ENCODE measurements at places on chromosomes 11 and 22.

- DNase-seq, result no peak
Measured at GRCh38 chr11:112593440-112593839, 332.8 kb upstream of the PLET1 start.

GRCh38 chr22:43999378-43999777, 24.7 kb upstream of the PARVB start:
- DNase-seq, result no peak

GRCh38 chr11:43925932-43926505, 16.4 kb upstream of the C11orf96 start:
- no peak for DNase-seq

- DNase-seq, result no peak
Measured at GRCh38 chr22:16965083-16965482, 42.9 kb downstream of the GAB4 start.

DNA sequence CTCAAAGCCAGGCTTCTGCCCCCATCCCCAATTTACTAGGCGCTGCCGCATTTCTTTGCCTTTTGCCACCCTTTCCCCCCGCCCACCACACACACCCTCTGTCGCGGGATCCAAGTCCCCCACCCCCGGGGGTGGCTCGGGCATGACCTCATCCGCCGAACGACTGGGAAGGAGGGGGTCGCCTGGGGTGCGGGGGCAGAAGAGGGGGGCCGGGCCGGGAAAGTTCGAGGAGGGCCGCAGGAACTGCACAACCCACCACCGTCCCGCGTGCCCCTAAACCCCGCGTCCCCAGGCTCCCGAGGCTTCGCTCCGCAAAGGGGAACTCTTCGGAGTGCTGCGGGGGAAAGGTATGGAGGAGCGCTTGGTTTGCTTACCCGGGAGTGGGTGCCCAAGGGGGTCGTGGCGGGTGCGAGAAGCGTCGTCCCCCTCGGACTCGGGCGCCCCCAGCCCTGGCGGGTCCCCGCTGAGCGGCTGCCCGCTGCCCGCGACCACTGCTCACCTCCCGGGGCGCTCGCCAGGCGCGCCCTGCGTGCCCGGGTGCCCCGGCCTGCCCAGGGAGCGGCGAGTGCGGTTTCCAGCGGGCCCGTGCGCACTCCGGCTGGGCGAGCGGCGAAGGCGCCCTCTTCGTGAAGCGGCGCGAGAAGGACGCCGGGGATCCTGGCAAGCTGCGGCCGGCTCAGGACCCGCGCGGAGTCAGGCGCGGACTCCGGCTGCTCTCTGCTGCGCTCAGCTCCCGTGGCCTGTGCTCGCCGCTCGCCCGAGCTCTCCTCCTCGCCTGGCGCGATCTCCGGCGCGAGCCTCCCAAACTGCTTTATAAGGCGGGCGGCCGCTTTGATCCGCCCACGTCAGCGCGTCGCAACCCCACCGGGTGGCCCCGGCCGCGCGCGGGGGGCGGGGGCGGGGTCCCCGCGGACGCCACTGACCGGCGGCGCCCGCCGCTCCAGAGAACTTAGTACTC, 4.0 kb upstream of the WNT11 start:
- DNase-seq, result peak; percentile 43

DNA sequence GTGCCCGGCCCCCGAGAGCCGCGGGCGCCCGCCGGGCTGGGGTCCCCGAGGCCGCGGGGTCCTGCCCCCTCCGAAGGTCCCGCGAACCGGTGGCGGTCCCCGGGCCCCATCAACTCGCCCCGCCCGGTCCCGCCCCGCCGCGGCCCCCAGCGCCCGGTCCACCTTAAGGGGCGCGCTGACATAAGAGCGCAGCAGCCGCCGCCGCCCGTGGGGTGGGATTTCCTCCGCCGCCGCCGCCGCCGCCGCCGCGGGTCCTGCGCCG, at the start of gene ZDHHC8:
ZDHHC8 (plus strand) TSS at position 208 of the 262 bp plus-strand sequence. CDS start 144 bp downstream, outside the sequence.
- peak; percentile 32 for DNase-seq

DNA sequence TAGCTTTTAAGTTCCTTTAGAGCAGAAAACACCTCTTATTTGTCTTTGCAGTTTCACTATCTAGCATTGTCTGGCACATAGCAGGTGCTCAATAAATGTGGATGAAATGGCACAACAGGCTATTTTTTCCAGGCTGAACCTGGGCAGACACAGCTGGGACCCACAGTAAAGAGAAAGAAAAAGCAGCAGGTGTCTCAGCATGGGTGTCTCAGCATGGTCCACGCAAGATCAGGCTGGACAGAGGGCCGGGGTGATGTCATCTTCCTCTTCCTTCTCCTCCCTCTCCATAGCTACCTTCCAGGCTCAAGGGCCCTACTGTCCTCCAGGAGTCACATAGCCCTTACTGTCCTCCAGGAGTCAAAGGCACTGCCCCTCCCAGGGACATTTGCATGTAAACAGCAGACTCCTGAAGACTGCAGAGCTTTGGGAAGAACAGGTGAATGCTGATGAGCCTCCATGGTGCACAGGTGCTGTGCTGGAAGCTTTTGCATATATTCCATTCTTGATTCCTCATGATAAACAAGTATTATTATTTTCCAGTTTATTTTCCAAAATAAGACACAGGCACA, 65.2 kb downstream of the DSCAML1 start:
- no peak for DNase-seq

GRCh38 chr11:14255238-14255534, 103.8 kb downstream of the RRAS2 start:
- no peak for DNase-seq

GRCh38 chr22:28983190-28983589, 78.4 kb downstream of the C22orf31 start:
- DNase-seq, result no peak

DNA sequence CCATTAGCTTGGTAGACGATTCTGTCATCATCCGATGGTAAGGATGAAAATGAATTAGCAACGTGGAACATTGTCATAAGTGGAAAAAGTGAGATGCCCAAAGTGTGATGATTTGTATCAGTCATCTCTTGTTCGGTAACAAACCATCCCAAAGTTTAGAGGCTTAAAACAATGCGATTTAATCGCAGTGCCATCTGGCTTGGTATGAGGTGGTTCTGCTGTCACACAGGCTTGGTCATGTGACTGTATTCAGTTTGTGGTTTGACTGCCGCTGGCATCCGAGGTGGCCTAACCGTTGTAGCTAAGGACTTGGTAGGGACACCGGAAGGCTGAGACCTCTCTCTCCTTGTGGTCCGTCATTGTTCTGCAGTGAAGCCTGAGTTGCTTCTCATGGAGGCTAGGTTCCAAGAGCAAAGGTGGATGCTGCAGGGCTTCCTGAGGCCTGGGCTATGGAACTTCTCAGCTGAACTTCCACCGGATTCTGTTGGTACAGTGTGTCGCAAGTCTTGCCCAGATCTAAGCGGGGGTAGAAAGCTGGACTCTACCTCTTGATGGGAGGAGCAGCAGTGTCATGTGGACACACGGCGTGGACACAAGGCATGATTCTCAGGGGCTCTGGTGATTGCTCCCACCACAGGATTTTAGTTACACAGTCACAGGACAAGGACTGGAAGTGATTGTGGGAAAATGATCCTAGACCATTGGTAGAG, 36.3 kb downstream of the BCR start:
- DNase-seq, result peak; percentile 52

GRCh38 chr11:66933531-66933930, 24.7 kb downstream of the PC start:
- no peak for DNase-seq

DNA sequence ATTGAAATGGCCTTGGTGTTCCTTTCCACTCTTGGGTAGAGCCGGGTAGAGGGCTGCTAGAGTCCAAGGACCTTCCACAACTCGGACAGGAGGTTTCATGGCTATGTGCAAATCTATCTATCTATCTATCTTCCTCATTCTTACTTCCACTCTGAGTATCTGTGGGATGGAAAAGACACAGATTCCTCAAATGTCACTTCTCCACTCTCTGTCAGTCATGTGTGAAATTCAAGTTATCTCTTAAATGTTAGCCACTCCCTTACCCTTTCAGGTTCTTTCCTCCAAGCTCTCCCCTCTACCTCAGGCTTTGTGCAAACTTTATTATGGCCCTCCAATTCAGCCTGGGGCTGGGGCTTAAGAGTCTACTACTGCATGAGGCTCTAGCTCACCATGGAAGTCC, 84.3 kb downstream of the GDPD4 start:
- no peak for DNase-seq

- no peak for DNase-seq
Measured at GRCh38 chr22:49776891-49777290, 50.8 kb downstream of the BRD1 start.

- no peak for DNase-seq
Measured at GRCh38 chr11:33874433-33874832, 17.4 kb downstream of the LMO2 start.

DNA sequence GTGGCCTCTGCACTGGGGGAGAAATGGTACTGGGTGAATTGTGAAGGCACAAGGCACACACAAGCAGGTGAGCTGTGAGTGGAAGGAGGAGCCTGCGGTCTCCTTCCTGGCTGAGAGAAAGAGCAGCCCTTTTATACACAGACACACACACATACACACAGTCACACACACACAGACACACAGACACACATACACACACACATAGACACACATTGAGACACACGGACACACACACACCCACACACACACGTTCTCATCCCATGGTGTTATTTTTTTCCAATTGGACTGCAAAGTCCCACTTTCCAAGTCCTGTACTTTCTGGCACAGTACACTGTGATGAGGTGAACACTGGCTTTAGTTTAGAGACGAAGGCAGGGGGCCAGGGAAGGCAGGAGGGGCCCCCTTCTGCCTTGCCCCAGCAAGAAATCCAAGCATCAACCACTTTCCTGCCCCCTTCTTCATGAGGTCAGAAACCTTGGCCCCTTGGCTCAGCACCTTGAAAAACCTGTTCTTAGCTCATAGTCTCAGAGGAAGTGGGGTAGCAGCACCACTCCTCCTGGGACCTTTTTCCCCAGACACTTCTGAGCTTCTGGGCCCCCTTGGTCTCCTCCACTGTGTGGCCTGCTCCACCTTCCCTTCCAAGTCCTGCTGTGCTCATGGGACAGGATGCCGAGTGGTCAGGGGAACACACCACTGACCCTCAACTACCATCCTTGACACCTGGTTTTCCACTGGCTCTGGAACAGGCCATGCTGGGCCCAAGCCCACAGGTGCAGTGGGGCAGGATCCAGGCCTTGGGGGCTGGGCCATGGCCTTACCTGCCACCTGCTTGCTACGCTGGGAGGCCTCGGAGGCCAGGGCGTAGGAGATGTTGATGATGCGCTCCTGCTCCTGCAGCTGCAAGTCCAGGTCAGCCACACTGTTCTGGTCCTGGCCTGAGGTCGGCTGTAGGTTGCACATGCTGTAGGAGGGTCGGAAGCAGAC, 43.8 kb downstream of the C11orf58 start:
- no peak for DNase-seq

GRCh38 chr22:46574438-46574992, 37.1 kb upstream of the CELSR1 start:
- DNase-seq, result no peak

DNA sequence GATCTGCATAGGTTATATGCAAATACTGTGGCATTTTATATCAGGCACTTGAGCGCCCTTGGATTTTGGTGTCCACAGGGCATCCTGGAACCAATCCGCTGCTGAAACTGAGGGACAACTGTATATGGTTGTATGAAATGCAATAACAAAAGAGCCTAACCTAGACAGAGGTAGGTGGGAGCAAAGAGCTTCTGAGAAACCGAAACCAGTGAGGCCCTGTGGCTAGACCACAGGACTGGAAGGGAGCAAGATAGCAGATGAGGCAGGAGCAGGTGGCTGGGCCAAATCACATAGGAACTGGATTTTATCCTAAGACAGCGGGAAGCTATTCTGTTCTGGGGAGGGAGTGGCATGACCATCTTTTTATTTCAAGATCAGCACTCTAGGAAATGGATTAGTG, 30.1 kb downstream of the RCN1 start:
- no peak for DNase-seq

GRCh38 chr11:68843703-68844312, 2.1 kb upstream of the CPT1A start:
- peak; percentile 67 for DNase-seq

DNA sequence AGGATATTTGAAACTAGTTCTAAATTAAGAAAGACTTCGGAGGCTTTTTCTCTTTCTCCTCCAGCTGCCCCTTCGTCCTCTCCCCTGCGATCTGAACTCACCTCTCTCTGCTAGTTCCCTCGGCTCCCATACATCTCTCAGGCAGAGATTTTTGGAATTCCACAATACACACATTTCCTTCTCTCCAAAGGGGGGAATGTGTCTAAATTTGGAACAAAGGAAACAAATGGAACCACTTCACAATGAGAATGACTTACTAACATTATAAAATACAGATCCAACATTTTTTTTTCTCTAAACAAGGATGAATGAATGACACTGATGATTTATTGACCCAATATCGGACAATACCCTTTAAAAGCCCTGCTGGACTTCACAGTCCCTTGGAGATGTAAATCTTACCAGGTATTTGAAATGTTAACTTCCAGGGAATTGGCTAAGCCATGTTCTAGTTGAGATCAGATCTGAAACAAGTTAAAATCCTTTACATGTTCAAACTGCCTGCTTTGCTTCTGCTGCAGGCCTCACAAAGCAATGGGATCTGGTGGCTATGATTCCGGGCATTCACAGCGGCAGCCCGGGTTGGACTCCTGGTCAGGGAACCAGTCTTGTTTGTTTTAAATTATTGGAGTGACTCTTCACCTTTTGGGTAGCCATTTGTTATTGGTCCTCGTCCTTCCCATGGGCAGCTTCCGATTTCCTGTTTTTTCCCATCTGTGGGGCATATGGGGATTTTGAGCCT, 20.5 kb upstream of the GSTP1 start:
- no peak for DNase-seq

GRCh38 chr11:96342014-96342960, 708 bp downstream of the MAML2 start:
- peak; percentile 11 for DNase-seq

DNA sequence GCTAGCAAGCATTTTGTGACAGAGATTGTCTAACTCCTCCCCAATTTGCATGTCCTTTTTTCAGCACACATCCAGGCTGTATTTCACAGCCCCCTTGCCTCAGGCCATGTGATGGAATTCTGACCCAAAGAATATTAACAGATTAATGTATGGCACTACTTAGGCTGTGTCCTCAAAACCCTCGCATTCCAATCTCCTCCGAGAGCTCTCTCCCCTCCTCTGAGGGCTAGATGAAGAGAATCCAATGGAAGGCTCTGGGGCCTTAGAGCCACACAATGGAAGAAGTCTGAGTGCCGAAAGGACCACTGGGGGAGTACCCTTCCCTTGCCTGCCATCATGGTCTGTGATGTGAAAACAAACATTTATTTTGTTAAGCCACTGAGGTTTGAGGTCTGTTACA, 13.7 kb upstream of the NNMT start:
- no peak for DNase-seq
